Muscle of leg (tissue), 16 donors: ENCODE measurements at places on chromosomes 7 and 10.

DNA sequence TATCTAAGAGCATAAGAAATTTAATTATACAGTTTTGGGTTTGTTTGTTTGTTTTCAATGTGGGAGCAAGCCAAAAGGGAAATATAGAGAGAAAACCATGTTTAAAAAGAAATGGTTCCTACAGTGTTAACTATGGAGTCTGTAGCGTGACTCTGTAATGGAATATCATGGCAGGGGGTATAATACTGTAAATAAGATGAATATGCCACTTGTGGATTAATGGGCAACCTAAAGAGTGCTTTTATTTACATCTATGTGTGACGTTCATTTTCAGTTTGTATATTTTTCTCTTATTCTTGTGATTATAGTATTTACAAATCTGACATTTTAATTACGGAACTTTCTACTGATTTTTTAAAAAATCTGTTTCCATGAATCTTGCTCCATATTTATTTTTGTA, 95.9 kb downstream of the POLL start:
- no peak for DNase-seq

DNA sequence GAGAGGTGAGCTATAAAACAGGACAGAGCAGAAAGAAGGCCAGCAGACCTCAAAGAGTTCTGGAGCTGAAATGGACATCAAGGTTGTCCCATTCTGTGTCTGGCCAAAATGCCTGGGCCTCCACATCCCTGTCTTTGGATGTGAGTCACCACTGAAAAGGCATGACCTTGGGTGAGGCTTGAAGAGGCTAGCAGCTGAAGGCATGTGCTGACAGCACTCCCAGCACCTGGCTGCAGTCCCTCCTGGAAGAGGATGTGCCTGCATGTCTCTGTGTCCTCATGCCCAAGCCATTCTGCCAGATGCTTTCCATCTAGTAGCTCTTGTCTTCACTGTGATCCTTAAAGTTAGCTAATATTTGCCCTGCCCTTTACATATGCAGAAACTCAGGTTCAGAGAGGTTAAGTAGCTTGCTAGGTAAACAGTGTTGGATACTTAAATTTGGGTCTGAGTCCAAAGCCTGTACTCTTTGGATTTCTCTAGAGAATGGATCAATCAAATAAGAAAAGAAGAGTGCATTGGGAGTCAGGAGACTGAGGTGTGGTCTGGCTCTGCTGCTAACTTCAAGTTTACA, 35.8 kb downstream of the HECW1 start:
- no peak for DNase-seq

- no peak for DNase-seq
These were observed 106.2 kb downstream of the ITIH5 start for GRCh38 chr10:7560519-7560918.

GRCh38 chr10:71203716-71204115, 8.7 kb upstream of the UNC5B start:
- DNase-seq = no peak

DNA sequence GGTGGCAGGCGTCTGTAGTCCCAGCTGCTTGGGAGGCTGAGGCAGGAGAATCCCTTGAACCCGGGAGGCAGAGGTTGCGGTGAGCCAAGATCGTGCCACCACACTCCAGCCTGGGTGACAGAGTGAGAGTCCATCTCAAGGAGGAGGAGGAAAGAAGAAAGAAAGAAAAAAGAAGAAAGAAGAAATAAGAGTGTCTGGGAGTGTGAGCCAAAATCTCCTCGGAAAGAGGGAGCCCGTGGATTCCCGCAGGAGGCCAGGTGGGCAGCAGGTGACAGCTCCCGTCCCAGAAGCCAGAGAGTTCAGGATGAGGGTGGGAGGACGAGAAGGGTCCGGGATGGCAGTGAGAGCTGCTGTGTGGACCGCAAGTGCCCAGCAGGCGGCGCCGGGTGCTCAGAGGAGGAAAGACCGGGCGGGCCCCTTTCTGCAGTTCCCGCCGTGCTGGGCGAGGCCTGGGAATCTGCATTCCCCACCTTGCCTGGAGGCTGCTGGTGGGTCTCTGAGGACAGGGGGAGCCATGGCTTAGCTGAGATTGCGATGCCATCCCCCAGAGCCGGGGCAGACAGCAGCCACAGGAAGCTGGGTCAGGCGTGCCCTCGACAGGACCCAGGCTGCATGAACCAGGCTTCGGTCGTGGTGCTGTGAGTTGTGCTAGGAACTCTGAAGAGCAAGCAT, 17.1 kb upstream of the AMZ1 start:
- peak; percentile 60 for DNase-seq

DNA sequence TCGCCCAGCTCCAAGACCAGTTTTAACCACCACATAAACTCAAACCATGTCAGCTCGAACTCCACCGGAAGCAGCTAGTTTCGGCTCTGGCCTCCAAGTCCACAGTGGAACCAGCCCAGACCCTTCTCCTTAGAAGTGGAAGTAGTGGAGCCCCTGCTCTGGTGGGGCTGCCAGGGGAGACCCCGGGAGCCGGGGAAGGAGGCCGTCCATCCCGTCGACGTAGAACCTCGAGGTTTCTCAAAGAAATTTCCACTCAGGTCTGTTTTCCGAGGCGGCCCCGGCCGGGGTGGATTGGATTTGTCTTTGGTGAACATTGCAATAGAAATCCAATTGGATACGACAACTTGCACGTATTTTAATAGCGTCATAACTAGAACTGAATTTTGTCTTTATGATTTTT, 87.5 kb downstream of the RGS10 start:
- DNase-seq = no peak

- DNase-seq = no peak
These were observed 13.0 kb upstream of the DHTKD1 start for GRCh38 chr10:12055732-12056131.
